ENCODE measurements at places on chromosomes 6 and 20. TPM values are rescaled to one million over a fixed set of nuclear protein-coding genes. Genes with fewer than 3 reads are reported as not detected.

Gene LPIN3
- 0.52 TPM for total RNA-seq

Gene ZHX3
- total RNA-seq: 4.7 TPM

Gene ADGRB3
- 3.1 TPM for total RNA-seq

Gene KIF6
- total RNA-seq: 1.0 TPM

Gene ACSS2
- 71.0 TPM for total RNA-seq

Gene SCRT2
- not detected for total RNA-seq

Gene CDH26
- total RNA-seq: 0.52 TPM

Gene CALHM4
- total RNA-seq: not detected

Gene THBD
- total RNA-seq: 6.8 TPM

Gene HUS1B
- 1.0 TPM for total RNA-seq

Gene C20orf202
- total RNA-seq: 0.52 TPM

Gene TINAG
- total RNA-seq: 0.52 TPM

Gene AGER
- 0.52 TPM for total RNA-seq

Gene ZBP1
- under 0.01 TPM for total RNA-seq

Gene COL10A1
- 0.52 TPM for total RNA-seq

Gene DOK5
- 31.3 TPM for total RNA-seq

Gene PTCRA
- total RNA-seq: 1.0 TPM

Gene TRIM31
- total RNA-seq: not detected

Gene TPX2
- 8.4 TPM for total RNA-seq

Gene EYS
- total RNA-seq: 2.1 TPM

Gene TGM3
- under 0.01 TPM for total RNA-seq

Gene BMP7
- total RNA-seq: 3.7 TPM

Gene CDSN
- total RNA-seq: not detected

Gene HLA-G
- total RNA-seq: not detected

Gene HLA-DRB1
- total RNA-seq: 28.7 TPM

Gene STX11
- 2.1 TPM for total RNA-seq

Gene ZSCAN31
- 12.5 TPM for total RNA-seq

Gene SLC17A9
- not detected for total RNA-seq

Gene CST4
- total RNA-seq: not detected

Gene FUT9
- under 0.01 TPM for total RNA-seq

Gene FERMT1
- not detected for total RNA-seq

Gene CLIC5
- total RNA-seq: 7.8 TPM

Gene TSHZ2
- 9.9 TPM for total RNA-seq

Gene ARMH2
- not detected for total RNA-seq

Gene HLA-DMB
- total RNA-seq: 6.3 TPM

Gene ADGB
- total RNA-seq: not detected

Gene TSBP1
- total RNA-seq: not detected

Gene RNASET2
- 20.9 TPM for total RNA-seq

Gene DLK2
- 1.6 TPM for total RNA-seq

Gene UBE2J1
- total RNA-seq: 28.2 TPM

Gene ZSCAN16
- total RNA-seq: 3.7 TPM

Gene HACE1
- total RNA-seq: 19.8 TPM

Gene RAMACL
- 1.0 TPM for total RNA-seq

Gene FILIP1
- 19.3 TPM for total RNA-seq

Gene DDX43
- total RNA-seq: not detected

Gene CD83
- 13.6 TPM for total RNA-seq

Gene RIN2
- 27.1 TPM for total RNA-seq

Gene ARHGAP40
- not detected for total RNA-seq

Gene CENPW
- 4.2 TPM for total RNA-seq

Measured in skeletal muscle tissue (tissue), 5 donors.